ENCODE measurements at places on chromosomes 7 and 10. TPM values are rescaled to one million over a fixed set of nuclear protein-coding genes. Genes with fewer than 3 reads are reported as not detected.

DNA sequence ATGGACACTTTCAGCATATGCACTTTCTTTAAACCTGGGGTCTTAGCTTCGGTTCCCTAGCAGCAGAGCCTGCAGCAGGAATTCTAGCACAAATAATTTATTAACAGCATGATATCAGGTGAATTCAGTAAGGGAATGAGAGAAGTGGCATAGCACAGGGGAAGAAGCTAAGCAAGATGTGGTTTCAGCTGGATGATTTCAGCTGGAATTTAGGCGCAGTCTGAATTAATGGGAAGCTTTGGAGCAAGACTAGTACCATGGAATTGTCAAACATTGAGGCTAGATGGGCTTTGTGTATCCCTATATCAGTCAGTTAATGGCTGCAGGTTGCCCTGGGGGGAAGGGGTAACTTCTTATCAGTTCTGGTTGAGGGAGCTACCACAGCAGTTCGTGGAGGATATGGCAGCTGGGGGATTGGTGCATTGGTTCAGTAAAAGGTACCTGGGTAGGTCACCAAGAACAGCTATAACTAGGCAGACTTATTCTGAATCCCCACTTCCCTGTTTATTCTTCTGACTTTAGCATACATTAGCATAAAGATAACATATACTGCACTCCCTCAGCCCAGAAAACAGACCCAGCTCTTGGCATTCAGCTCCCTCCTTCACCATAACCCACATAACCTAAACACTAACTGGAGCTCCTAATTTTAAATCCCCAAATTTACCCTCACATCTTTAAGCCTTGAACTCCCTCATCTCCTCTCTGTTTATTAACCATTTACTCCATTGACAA lies 46.8 kb upstream of the NAMPT start:
- DNase-seq = no peak

DNA sequence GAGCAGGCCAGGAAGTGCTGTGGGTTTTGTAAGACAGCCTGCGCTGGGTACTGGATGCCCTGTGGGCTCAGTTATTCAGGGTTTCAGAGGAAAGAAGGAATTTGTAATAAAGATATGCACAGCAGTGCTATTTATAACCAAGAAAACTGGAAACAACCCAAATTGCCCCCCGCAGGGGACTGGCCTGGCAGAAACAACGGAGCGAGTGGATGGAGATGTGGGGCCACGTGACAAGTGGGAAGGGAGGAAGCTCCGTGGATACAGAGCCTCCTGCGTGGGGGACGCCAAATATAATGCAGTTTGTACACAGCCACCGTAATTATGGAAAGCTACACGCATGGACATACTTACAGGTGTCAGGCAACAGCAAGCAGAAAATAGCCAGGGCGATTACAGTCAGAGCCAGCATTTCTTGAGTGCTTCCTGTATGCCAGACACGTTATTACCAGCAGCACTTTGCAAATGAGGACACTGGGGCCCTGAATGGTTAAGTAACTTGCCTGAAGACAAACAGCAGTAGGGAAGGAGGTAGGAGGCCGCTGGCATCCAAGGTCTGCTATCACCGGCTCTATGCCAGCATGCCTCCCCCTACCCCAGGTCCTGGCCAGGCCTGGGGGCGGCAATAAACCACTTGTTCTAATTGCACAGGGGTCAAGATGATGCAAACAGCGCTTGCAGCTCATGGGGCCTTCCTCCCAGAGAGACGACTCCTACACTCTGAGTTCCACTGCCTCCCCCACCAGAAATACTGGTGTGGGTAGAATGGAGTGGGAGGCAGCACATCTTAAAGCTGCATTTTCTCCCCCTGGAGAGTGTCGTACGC lies 8.7 kb upstream of the CAMK2B start:
- no peak for DNase-seq

- no peak for DNase-seq
Observed at GRCh38 chr7:66869660-66870450, 51.2 kb upstream of the TMEM248 start.

DNA sequence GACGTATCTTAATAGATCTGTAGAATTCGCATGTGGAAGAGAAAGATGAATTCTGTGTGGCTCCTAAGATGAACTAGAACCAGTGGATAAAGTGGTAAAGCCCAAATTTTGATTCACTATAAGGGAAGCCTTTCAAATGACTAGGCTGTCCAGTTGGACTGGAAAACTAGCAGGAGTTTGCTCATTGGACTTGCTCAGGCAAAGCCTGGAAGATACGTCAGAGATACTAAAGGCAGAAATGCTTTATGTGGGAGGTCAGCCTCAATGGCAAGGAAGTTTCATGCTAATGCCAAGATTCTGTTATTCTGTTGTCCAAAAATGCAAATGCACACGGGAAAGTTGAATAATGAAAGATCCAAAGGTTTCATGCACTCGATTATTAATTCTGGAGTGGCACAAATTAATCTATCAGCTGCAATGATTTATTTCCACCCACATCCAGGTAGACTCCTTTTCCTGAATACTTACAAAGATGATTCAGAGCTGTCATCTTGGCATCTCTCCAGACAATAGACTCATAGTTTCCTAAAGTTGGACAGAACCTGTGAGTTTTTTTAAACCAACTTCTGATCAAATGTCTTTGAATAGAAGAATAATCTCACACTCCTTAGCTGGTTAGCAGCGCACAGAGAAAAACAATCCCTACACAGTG lies 20.5 kb upstream of the PPP1R3C start:
- no peak for DNase-seq

The MRLN gene
- polyA plus RNA-seq = not detected

- DNase-seq = no peak
Observed at GRCh38 chr10:88147000-88147798, 283.8 kb downstream of the PTEN start.

DNA sequence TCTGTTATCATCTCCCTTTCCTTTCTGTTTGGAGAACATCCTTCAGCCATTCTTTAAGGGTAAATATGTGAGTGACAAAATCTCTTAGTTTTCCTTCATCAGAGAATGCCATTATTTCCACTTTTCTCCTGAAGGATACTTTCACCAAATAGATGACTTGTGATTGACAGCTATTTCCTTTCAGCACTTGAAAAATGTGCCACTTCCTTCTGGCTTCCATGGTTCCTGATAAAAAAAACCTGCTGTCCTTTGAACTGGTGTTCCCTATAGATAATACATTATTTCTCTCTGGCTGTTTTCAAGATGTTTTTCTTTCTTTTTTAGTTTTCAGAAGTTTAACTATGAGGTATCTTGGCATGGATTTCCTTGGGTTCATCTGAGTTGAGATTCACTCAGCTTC lies 79.7 kb downstream of the TBXAS1 start:
- DNase-seq = no peak

DNA sequence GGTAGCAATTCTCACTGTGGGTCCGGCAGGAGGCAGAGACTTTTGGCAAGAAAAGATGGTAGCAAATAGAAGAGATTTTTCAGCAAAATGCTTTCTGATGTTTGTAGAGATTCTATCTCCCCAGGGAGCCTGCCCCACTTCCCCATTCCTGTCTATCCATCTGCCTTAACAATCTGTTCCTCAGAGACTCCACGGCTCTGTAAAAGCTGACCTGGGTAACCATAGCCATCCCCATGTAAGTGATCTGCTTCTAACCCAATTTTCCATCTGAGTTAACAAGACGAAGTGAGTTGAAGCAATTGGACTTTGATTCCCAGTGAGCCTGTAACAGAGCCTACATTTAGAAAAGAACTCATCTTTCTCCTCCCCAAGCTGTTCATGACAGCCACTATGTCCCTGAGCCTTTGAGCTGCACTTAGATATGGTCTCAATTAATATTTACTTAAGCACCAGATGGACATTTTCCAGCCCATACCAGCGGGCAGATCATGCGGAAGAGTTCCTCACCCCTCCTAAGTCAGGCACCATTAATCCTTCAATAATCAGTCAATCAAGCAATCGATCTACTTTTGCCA lies 896.1 kb downstream of the CCSER2 start:
- no peak for DNase-seq

GRCh38 chr10:130427216-130427722 lies 291.1 kb downstream of the GLRX3 start:
- no peak for DNase-seq

GRCh38 chr7:25262586-25262985 lies 34.3 kb upstream of the NPVF start:
- DNase-seq = no peak

- no peak for DNase-seq
Observed at GRCh38 chr7:136709876-136710275, 158.6 kb upstream of the CHRM2 start.

The DDX21 gene
- 113 TPM for polyA plus RNA-seq

DNA sequence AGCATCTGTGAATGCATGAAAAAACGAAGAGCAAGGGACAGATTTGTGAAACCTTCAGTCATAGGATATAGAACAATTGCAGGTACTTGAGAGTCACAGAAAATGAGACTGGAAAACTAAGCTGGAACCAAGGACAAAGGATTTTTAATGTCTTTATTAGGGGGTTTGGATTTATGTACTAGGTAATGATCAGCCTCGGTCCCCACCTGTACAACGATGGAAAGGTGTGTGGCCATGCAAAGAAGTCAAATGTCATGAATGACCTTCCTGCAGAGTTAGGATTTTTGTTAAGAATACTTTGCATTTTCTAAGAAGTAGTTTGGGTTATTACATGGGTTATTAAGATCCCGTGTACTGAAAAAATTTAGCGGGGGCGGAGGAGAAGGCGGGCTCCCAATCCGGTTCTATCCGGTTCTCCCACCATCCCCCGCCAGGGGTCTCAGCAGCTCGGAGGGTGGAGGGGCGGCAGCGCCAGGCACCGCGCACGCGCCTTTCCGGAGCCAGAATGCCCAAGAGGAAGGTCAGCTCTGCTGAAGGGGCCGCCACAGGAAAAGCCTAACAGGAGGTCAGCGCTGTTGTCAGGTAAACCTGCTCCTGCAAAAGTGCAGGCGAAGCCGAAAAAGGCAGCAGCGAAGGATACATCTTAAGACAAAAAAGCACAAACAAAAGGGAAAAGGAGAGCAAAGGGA lies 327.5 kb upstream of the PLXDC2 start:
- no peak for DNase-seq

DNA sequence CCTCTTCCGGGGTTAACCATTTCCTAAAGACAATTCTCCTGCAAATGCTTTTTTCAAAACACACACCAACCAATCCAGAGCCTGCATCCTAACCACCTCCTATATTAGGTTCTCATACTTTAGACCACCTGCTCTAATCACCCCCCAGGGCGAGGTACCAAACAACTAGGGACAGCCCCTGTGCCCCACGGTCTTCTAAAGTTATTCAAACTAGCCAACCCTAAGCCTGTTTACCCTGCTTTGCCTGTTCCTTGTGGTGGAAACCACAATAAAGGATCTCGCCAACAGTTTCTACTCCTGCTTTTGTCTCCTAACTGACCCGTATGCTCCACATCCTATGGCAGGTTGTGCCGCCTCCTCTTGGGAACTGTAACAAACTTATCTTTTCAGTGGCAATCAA lies 21.1 kb downstream of the SP4 start:
- DNase-seq = no peak

DNA sequence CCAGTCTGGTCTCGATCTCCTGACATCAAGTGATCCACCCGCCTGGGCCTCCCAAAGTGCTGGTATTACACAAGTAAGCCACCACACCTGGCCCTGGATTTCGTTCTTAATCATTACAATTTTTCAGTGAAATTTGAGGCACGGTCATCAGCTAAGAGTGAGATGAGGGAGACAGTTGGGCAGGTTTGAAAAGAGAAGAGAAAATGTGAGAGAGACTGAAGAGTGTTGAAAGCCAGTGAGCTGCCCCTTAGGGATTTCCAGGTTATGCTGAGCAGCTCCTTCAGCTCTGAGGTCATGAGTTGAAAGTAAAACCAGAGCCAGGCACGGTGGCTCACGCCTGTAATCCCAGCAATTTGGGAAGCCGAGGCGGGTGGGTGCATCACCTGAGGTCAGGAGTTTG lies 5.9 kb upstream of the UPF2 start:
- no peak for DNase-seq

DNA sequence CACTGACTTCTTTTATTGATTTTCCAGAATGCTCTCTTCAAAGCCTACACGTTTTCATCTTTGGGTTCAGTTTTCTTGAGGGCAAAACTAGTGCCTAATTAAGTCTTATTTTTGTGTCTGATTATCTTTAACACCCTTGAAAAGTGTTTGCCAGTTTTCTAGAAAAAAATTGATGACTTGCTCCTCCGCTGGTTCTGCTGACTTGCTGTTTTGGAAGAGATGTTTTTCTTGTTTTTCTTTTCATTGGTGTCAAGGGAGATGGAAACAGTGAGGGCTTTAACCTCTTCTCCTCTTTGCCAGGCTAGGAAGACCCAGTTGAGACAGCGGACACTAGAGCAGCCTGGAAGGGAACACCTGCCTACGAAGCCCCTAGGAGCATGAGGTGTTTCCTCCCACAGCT lies 123.7 kb upstream of the EEPD1 start:
- DNase-seq = no peak

- DNase-seq = no peak
Observed at GRCh38 chr7:124072603-124073309, 39.9 kb upstream of the TMEM229A start.

GRCh38 chr7:130921391-130922180 lies 187.6 kb upstream of the KLF14 start:
- DNase-seq = no peak

GRCh38 chr7:151381098-151381347 lies 28.8 kb downstream of the WDR86 start:
- DNase-seq = no peak

- DNase-seq = no peak
Observed at GRCh38 chr7:84697506-84697905, 489.4 kb downstream of the SEMA3D start.

The ARHGAP19 gene
- 6.0 TPM for polyA plus RNA-seq

DNA sequence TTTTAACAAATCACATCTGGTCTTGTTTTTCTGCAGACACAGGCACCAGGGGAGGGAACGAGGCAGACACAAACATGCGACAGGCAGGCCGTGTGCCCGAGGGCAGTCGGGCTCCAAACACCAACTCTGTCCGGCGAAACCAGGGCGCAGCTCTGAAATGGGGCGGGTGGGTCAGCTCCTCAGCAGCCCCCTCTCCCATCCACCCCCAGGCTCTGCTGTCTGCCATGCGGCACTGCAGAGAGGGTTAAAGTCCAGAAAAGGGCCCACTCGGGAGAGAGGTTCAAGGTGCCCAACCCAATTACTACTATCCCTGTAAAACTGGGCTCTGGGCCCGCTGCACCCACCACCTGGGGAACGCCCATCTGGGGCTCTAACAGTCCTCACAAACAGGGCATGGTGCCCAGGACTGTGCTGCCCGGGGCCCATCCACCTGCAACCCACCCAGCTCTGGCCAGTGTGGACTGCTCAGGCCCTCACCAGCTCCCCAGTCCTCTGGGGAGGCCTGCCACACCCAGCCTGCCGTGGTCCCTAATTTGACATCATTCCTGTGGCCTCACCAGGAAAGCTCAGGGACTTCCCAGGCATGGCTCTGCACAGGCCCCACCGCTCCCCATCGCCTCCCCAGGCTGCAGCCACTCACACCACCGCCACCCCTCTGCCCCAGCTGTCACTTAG lies 18.7 kb downstream of the YKT6 start:
- DNase-seq = no peak

DNA sequence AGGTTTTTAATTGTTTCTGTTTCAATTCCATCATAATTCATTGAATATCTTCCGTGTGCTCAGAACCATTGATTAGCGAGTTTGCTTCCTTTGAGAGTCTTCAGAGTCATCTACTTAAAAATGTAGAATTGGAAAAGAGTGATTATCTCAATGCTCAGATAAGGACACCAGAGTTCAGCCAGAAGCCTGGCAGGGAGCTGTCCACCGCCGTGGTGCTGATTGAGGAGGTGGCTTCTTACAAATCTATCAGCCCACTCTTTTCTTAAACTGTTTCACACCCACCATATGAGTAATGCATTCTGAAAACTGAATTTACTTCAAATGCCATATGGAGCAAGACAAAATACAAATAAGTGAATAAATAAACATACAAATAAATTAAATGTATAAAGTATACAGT lies 79.3 kb downstream of the INSYN2A start:
- peak; percentile 18 for DNase-seq

Measured in A549 (cell line).